ENCODE measurements at places on chromosomes 13 and 19. TPM values are rescaled to one million over a fixed set of nuclear protein-coding genes. Genes with fewer than 3 reads are reported as not detected.

ARRDC5 gene
- not detected for total RNA-seq

TUBGCP3 gene
- total RNA-seq = 16.1 TPM

TUBA3C gene
- total RNA-seq = not detected

NALCN gene
- total RNA-seq = 2.0 TPM

REEP6 gene
- total RNA-seq = 16.2 TPM

LAIR2 gene
- total RNA-seq = not detected

OR4F17 gene
- total RNA-seq = 4.0 TPM

ATP8B3 gene
- 5.9 TPM for total RNA-seq

ZNF599 gene
- total RNA-seq = 6.2 TPM

KL gene
- total RNA-seq = 0.52 TPM

ZNF283 gene
- total RNA-seq = 13.9 TPM

FRY gene
- total RNA-seq = 3.2 TPM

DACH1 gene
- 0.14 TPM for total RNA-seq

PNMA8B gene
- not detected for total RNA-seq

PEAK3 gene
- not detected for total RNA-seq

COX7A1 gene
- not detected for total RNA-seq
